ENCODE measurements at places on chromosomes 12 and 14.

GRCh38 chr12:55612646-55613045, 24.0 kb upstream of the OR10P1 start:
- DNase-seq, result no peak

- DNase-seq, result no peak
Measured at GRCh38 chr12:79151956-79152355, 287.4 kb downstream of the SYT1 start.

DNA sequence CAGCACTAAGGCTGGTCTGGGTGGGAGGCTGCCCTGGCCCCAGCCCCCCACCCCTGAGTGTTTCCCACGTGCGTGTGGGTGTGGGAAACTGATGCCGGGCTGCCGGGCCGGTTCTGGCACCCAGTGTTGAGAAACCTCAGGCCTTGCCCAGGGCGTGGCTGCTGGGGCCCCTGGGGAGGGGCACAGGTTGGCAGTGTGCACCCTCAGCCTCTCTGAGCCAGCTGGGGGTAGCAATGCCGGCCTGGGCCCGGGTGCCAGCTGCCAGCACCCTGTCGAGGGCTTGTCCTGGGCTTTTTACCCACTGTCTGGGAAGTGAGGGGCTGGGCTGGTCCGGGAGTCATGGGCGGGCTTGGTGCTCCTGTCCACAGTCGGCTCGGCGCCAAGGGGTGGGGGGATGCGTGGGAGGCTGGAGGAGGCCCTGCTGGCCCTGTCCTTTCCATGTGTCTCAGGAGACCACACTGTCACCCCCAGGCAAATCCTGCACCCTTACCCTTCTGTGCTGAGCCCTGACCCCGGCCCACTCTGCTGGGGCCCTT, 15.7 kb downstream of the ASPG start:
- DNase-seq, result no peak

- DNase-seq, result no peak
Measured at GRCh38 chr12:124445826-124446225, 121.6 kb downstream of the NCOR2 start.

DNA sequence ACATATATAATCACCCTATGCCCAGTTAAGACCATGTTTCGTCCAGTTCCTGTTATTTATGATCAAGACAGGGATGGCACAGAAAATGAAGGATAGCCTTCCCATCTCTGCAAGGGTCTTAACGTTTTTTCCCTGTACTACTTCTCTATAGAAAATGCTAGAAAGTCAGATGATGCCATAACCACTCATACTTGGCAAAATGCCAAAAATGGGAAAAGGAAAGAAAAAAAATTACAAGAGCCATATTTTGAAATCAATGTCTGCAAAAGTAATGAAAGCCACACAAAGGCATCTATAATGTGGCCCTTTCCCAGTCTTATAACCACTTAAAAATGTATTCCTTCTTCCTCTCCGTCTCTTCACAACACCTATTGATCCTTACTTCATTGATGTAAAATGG, 1.8 kb upstream of the MYL6B start:
- no peak for DNase-seq

GRCh38 chr14:63032076-63032475, 13.2 kb downstream of the KCNH5 start:
- DNase-seq, result no peak

DNA sequence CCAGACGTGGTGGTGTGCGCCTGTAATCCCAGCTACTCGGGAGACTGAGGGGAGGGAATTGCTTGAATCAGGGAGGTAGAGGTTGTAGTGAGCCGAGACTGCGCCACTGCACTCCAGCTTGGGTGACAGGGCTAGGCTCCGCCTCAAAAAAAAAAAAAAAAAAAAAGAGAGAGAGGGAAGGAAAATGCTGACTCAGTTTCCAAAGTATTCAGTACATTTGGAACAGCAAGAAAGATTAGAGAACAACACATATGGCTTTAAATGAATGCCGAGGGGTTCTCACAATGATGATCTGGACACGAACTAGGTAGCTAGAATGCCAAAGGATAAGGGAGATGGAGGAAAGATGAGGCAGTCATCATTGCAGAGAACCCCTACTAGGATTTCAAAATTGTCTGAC, 97.4 kb downstream of the NAV3 start:
- DNase-seq, result no peak

DNA sequence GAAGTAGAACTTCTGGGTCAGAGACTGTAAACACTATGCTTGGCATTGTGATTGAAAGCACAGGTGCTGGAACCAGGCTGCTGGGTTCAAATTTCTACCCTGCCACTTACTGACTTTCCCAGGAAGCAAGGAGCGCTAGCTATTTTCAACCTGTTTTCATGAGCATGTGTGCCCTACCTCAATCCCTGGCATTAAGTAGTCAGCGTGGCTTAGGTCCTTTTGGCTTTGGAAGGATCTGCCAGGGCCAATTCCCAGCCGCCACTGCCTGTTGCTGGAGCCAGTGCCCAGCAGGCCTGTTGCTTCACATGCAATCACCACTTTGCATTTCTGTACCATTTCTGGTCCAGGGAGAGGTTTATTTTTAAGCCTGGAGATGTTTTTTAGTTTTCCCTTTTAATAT, 196.3 kb downstream of the TRHDE start:
- DNase-seq, result no peak

DNA sequence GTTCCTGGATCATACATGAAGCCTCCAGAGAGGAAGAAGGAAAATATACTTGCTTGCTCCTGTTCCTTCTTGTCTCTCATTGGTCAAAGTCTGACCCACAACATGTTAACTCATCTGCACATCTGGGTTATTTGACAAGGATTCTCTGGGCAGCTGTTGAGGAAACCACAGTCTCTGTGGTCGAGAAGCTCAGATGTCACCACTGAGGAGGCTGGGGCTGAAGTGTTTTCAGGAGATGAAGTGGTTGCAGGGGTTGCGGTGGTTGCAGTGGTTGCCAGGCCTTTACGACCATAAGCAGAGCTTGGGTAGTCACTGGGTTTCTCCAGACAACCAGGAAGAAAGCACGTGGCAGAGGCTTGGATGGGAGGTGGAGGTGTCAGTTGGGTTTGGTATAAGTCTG, 265.0 kb upstream of the LRIG3 start:
- no peak for DNase-seq

- no peak for DNase-seq
Measured at GRCh38 chr12:87870061-87870460, 159.1 kb downstream of the C12orf50 start.

DNA sequence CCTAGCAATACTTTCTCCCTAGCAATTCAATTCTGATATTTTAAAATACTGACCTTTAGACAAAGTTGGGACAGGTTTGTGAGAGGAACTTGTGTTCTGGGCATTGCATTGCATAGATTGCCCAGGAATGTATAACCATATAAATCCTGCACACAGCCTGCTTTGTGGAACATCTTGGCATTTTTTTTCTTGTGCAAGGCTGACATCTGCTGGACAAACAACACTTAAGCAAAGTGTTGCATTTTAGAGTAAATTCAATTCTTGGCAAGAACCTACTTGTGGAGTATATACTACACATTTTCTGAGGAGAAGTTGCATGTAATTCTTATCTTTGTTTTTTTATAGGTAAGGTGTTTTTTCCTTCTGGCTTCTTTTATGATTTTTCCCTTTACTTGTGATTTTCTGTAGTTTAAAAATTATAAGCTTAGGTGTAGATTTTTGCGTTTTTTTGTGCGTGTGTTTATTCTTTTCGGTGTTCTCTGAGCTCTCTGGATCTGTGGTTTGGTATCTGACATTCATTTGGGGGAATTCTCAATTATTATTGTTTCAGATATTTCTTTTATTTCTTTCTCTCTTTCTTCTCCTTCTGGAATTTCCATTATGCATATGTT, 26.4 kb downstream of the TESPA1 start:
- DNase-seq, result no peak

DNA sequence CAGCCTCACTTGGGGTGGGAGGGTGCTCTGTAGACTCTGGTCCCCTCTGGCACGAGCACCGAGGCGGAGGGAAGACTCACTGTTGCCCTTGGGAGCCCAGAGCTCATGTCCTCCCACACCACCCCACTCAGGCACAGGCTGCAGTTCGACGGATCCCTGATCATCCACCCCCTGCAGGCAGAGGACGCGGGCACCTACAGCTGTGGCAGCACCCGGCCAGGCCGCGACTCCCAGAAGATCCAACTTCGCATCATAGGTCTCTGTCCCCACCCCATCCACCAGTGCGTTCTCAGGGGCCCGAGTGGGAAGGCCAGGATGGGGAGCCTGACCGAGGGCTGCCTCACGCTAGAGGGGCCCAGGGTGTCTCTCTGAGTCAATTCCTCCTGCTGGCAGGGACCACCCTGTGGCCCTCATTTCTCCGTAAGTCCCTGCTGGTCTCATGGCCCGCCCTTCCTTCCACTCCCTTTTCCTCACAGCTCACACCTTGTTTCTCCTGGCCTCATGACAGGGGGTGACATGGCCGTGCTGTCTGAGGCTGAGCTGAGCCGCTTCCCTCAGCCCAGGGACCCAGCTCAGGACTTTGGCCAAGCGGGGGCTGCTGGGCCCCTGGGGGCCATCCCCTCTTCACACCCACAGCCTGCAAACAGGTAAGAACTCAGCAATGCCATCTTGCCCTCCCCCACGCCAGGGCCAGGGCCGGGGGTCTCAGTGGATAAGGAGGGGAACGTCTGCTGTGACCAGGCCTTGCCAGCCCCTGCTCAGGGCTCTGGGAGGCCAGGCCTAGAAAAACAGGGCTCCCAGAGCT, 27.0 kb downstream of the PAPLN start:
- DNase-seq, result no peak

GRCh38 chr14:66009089-66009488, 477.1 kb upstream of the CCDC196 start:
- no peak for DNase-seq

DNA sequence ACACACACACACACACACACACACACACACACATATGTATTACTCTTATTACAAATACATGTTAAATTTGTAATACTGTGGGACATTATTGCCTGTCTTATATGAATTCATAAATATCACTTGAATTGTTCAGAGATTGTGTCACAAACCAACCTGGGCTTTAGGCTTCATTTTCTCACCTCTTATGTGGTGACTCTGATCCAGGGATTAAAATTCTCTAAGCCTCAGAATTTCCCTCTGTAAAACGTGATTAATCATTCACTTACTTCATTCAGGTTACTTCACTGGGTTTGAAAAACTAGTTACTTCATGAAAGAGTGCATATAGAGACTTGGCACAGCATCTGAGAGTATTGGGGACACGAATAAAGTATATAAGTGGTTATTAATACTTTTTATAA, 240.3 kb upstream of the PDZRN4 start:
- no peak for DNase-seq

GRCh38 chr14:71143381-71144290, 236.4 kb downstream of the PCNX1 start:
- no peak for DNase-seq

DNA sequence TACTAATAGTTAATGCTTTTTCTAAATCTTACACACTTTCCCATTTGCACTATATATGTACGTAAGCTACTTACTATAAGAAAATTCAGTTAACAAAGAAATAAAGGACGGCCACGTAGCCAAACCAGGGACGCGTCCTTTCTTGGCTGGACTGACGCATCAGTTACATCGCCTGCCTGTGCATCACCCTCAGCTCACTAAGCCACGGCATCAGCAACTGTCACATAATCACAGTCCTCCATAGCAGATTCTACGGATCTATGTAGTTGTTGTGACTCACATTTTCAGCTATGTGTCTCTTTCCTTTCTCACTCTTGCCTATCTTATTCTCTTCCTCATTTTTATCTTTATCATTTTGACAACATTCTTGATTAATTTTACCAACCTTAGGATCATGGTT, 38.1 kb upstream of the C12orf50 start:
- no peak for DNase-seq

DNA sequence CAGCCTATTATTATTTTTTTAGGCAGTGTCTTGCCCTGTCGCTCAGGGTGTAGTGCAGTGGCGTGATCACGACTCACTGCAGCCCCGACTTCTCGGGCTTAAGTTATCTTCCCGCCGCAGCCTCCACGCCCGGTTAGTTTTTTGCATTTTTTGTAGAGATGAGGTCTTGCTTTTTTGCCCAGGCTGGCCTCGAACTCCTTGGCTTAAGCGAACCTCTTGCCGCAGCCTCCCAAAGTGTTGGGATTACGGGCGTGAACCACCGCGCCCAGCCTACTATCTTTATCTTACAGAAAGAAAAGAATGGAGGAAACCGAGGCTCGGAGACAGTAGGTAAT, 507 bp upstream of the PTPN11 start:
- no peak for DNase-seq

DNA sequence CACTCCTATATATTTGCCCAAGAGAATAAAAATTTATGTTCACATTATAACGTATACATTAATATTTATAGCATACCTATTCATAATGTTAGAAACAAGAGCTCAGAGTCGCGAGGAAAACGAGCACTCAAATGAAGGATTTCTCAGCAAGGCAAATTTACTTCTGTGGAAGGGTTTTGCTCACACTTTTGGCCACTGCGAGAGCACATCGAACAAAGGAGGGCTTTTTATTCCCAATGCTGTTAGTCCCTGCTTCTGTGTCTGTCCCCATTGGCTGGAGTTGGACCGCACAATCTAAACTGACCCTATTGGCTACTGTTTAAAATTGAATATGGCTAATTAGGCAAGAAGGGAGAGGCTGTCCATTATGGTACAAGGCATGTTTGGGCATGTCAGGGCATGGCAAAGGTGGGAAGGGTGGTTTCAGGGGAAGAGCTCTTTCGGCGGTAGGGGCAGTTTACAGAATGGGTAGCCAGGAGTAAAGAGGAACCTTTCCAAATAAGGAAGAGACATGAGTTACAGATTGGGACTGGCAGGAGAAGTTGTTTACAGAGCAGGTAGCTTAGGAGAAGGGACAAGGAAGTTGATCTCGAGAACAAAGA, 702.9 kb downstream of the TRHDE start:
- DNase-seq, result no peak

- DNase-seq, result no peak
Measured at GRCh38 chr12:129258781-129259318, 405.6 kb downstream of the GLT1D1 start.

DNA sequence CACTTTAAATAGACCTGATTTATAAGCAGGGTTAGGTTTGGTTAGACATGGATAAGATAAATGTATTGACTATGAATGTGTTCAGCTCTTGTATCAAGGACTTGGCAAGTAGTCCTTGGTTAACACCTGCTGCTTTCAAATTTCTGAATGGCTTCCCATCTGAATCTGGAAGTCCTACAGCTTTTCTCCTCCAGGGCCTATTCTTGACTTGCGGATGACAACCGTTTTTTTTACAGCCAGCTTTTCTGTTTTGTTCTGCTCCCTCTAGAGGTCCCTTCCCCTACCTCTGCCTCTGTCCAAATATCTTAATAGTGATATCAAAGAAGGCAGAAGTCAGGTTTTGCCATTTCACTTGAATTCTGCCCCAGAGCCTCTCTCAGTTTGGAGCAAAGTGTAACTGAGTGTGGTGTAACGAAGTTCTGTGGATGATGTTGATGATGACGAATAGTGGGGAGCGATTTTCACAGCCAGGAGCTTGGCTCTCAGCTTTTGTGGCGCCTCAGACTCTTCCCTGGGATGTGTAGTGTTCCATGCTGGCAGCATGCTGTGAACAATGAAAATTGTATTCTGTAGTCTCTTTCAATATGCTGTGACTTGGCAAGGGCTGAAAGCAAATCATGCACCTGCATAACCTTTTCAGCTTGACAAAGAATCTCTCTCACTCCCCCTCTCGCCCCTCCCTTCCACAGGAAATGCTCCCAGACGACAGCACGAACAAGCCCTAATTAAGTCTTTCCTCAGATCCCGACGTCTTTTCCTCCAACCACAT, 5.0 kb upstream of the SLC4A8 start:
- no peak for DNase-seq

- no peak for DNase-seq
Measured at GRCh38 chr12:116278667-116279066, 1.2 kb upstream of the MED13L start.

- DNase-seq, result no peak
Measured at GRCh38 chr14:98122527-98122926, 1149.5 kb downstream of the BCL11B start.
